ENCODE measurements at places on chromosomes 11 and 22.

- no peaks in the 10 kb centered on the region for H3K36me3 ChIP-seq
- H3K4me3 ChIP-seq, result no peak overlapping the region
- no peaks in the 10 kb centered on the region for H3K4me1 ChIP-seq
- DNase-seq, result no peak
These were observed 941.7 kb downstream of the NTM start for GRCh38 chr11:132312161-132312560.

- H3K27ac ChIP-seq, result no peak overlapping the region
- no peaks in the 10 kb centered on the region for H3K4me1 ChIP-seq
- DNase-seq, result no peak
- H3K27me3 ChIP-seq, result no peaks in the 10 kb centered on the region
- no peak overlapping the region for H3K4me3 ChIP-seq
- H3K36me3 ChIP-seq, result no peaks in the 10 kb centered on the region
These were observed 29.5 kb upstream of the IGSF9B start for GRCh38 chr11:133985981-133986944.

GRCh38 chr11:1928470-1928890 is 9.0 kb downstream of the TNNT3 start:
- DNase-seq, result no peak
- H3K27me3 ChIP-seq, result no peaks in the 10 kb centered on the region
- H3K4me1 ChIP-seq, result no peaks in the 10 kb centered on the region
- H3K36me3 ChIP-seq, result no peaks in the 10 kb centered on the region
- H3K27ac ChIP-seq, result no peak overlapping the region
- no peak overlapping the region for H3K4me3 ChIP-seq

DNA sequence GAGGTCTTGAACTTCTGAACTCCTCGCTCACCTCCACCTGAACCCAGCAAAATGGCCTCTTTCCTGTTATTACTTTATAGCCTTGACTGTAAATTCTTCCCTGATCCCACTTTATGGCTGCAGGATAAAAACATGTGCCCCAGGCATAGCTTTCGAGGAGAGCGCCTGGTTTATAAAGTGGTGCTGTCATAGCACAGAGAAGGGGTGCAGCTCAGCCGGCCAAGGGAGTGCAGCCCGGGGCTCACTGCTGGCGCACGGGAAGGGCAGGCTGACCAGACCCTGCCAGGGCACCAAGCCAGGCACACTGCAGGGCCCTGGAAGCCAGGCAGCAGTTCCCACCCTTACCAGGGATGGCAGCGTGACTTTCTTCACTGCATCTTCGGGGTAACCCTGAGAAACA is 50.9 kb downstream of the ISX start:
- H3K4me1 ChIP-seq, result no peaks in the 10 kb centered on the region
- H3K27me3 ChIP-seq, result no peaks in the 10 kb centered on the region
- no peaks in the 10 kb centered on the region for H3K36me3 ChIP-seq
- no peak overlapping the region for H3K4me3 ChIP-seq

- no peak for DNase-seq
- no peaks in the 10 kb centered on the region for H3K27me3 ChIP-seq
- no peaks in the 10 kb centered on the region for H3K4me1 ChIP-seq
- H3K4me3 ChIP-seq, result no peak overlapping the region
- H3K36me3 ChIP-seq, result no peaks in the 10 kb centered on the region
- H3K27ac ChIP-seq, result no peak overlapping the region
These were observed 49.9 kb downstream of the RSF1 start for GRCh38 chr11:77770629-77771028.

GRCh38 chr22:23113067-23113846 is 28.5 kb downstream of the RSPH14 start:
- no peaks in the 10 kb centered on the region for H3K36me3 ChIP-seq
- DNase-seq, result no peak
- no peak overlapping the region for H3K27ac ChIP-seq
- H3K27me3 ChIP-seq, result no peaks in the 10 kb centered on the region
- H3K4me1 ChIP-seq, result no peaks in the 10 kb centered on the region

DNA sequence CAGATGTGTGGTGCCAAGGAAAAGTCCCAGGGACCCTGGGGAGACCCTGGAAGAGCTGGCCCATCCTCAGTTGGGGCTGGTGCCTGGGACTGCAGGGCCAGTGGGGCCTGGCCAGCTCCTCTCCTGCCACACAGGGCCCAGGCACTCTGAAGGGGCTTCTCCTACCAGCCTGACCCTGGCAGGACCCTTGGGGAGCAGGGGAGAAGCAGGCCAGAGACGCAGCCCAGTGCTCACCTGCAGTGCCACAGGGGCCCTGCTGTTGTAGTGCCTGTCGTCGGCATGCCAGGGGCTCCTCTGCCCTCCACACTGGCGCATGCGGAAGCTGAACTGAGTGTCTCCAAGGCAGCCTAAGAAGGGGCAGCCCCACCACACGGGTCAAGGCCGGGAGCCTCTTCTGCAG is 9.1 kb downstream of the DENND6B start:
- no peak overlapping the region for H3K4me3 ChIP-seq
- no peaks in the 10 kb centered on the region for H3K4me1 ChIP-seq
- peak overlapping the region; percentile 2 for H3K27ac ChIP-seq

DNA sequence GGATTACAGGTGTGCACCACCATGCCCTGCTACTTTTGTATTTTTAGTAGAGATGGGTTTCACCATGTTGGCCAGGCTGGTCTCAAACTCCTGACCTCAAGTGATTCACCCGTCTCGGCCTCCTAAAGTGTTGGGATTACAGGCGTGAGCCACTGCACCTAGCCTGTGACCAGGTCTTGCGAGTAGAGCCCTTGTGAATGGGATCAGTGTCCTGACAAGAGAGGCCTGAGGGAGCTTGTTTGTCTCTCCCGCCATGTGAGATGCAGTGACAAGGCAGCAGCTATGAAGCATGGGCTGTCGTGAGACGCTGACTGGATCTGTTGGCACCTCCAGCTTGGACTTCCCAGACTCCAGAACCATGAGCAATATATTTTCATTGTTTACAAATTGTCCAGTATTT is 69.3 kb downstream of the LRRC32 start:
- no peaks in the 10 kb centered on the region for H3K36me3 ChIP-seq
- H3K4me1 ChIP-seq, result peaks cover 44% of the 10 kb centered on the region
- no peak overlapping the region for H3K4me3 ChIP-seq
- no peak overlapping the region for H3K27ac ChIP-seq

All from Peyer's patch (tissue), 4 donors.